T-helper 22 cell (primary cell): ENCODE measurements at places on chromosomes 12 and 14.

GRCh38 chr12:1507308-1507707, 87.1 kb downstream of the FBXL14 start:
- no peak for DNase-seq

- no peak for DNase-seq
These were observed 429.1 kb downstream of the RAD51B start for GRCh38 chr14:68248481-68249255.

DNA sequence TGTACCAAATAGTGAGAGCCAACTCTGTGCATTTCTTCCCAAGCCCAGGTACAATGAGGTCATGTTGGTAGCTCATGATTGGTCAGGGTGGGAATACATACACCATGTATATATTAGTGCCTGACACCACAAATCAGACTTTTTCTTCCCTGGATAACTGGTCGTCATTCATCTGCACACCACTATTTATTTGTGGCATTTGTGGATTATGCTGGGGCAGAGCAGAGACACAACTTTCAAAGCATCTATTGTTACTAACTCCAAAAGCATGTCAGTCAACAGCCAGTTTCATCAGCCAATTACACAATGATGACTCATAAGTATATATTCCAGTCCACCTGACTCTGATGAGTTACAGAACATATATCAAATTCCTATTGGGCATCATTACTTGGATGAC, 181.7 kb downstream of the ADAMTS20 start:
- no peak for DNase-seq

DNA sequence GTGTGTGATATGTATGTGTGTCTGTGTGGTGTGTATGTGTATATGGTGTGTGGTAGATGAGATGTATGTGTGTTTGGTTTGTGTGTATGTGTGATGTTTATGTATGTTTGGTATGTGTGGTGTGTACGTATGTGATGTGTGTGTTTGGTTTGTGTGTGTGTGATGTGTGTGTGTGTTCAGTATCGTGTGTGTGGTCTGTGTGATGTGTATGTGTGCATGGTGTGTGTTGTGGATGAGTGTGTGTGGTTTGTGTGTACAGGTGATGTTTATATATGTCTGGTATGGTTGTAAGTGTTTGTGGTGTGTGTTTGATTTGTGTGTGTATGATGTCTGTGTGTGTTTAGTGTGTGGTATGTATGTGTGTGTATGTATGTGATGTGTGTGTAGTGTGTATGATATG, 199.4 kb downstream of the SUDS3 start:
- no peak for DNase-seq

DNA sequence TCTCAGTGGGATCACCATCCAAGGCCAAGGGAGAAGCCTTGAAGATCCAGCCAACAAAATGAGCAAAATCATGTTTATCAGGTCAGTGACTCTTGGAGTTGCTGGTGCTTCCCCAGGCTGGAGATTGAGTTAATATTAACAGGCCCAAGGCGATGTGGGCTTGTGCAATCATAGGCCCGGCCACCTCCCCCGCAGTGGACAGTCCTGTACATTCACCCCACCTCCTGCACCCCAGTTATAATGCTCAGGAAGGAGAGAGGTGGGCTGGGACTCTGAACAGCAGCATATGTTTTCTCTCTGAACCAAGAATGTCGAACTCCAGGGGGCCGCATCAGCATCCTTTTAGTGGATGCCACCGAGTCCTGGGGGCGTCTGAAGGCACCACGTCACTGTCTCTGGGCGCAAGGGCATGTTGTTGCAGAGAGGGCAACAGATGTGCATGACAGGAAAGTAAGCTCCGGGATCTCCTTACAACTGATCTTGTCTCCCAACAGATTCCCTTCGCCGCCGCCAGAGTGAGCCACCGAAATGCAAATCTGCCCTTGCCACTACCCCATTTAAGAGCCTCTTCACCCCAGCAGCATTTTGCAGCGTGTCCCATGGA, 32.2 kb upstream of the SERPINA6 start:
- no peak for DNase-seq
